ENCODE measurements at places on chromosomes 13 and 19.

DNA sequence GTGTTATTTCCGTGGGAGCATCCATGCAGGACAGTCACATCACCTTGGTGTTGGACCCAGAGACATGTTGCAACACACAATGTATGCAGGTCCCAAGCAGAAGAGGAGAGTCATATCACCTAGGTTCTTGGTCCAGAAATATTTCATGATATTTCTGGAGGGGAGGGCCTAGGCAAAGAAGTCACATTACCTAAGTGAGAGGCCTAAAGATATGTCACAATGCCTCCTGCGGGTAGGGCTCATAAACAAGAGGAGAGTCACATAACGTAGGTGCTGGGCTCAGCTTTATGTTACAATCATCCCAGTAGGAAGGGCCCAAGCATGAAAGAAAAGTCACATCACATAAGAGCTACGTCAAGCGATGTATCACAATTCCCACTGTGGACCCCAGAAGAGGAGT is 10.8 kb upstream of the ZNF724 start:
- DNase-seq = no peak

DNA sequence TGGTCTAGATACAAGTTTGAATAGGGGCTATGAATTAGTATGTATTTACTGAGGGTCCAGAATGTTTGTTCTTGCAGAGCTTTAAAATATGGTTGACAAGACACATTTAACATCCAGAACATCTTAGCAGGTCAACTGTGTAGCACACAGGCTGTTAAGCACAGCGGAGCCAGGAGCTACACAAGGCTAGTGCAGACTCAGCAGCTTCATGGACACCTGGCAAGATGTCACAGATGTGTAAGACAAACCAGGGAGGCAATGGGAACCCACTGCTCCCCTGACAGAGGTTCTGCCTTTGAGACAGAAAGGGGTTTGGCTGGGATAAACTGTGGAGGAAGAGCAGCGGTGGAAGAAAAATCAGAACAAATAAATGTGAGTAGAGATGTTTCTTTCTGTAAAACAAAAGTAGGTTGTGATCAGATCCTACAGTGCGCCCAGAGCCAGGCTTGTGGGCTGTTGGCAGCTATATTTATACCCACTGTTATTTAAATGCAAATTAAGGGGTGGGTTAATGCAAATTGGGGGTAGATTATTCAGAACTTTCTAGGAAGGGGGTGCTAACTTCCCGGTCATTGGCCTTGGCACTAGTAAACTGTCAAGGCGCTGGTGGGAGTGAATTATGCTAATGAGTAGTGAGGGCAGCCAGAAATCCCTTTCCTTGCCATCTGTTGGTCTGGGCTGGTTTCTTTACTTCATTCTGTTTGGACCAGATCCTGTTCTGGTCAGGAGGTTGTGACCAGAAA is 33.0 kb downstream of the MIPEP start:
- DNase-seq = peak; percentile 39

- DNase-seq = no peak
These were observed 6.4 kb upstream of the TBXA2R start for GRCh38 chr19:3612901-3613741.

DNA sequence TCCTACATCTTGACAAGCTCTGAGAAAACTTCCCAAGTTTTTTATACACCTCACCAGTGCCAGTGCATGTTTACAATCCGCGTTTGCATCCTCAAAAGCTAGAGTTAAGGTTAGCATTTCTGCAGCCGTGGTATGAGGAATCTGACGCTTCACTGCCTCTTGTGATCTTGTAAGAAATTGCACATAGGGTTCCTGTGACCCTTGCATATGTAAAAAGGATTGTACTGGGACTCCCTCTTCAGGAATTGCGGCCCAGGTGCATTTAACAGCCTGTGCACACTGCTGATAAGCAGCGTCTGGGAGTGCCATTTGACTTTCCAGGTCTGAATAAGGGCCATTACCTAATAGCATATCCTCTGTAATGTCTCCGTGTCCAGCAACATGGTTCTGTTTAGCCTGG is 15.3 kb downstream of the FPR3 start:
- no peak for DNase-seq

DNA sequence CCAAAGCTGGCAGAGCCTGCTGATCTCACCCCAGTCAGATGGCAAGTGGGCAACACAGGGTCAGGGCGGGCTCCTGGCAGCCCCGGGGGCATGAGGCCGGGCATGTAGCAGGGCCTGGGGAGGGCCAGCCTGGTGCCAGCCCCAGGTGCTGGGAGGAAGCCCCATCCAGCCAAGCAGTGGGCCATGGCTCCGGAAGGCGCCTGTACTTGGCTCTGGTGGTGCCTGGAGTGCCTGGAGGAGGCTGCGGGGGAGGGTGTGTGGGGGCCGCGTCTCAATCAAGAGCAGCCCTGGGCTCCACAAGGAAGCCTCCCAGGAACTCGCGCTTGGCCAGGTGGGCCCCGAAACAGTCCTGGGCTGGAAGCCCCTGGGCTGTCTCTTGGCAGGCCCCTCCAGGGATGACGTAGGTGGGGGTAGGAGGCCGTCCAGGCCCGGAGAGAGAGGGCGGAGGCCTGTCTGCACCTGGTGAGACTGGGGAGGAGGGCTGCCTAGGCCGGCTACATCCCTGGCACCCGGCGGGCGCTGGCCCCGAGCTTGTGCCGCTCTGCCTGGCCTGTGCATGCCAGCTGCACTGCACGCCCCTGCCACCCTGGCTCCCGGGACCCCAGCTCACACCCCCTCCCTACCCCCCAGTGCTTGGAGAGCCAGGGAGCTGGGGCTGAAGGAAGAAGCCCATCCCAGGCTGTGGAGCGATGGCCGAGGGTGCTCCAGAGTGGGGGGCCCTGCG is 45.9 kb downstream of the COMP start:
- no peak for DNase-seq

DNA sequence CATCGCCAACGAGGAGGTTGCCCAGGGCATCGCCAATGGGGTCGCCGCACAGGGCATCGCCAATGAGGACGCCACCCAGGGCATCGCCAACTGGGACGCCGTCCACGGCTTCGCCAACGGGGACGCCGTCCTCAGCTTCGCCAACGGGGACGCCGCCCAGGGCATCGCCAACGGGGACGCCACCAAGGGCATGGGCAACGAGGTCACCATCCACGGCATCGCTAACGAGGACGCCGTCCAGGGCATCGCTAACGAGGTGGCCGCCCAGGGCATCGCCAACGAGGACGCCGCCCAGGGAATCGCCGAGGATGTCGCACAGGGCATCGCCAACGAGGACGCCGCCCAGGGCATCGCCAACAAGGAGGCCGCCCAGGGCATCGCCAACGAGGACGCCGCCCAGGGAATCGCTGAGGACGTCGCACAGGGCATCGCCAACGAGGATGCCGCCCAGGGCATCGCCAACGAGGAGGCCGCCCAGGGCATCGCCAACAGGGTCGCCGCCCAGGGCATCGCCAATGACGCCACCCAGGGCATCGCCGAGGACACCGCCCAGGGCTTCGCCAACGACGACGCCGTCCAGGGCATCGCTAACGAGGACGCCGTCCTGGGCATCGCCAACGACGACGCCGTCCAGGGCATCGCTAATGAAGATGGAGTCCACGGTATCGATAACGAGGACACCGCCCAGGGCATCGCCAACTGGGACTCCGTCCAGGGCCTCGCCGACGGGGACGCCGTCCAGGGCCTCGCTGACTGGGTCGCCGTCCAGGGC is 945.7 kb downstream of the TUBA3C start:
- DNase-seq = no peak

GRCh38 chr19:39083983-39084731 is at the start of gene ACP7:
TSS of gene ACP7 (plus strand) at chr19:39084368. CDS start at chr19:39085270, 902 bp downstream.
- DNase-seq = no peak

GRCh38 chr13:99258946-99259345 is 767 bp upstream of the GPR18 start:
- no peak for DNase-seq

DNA sequence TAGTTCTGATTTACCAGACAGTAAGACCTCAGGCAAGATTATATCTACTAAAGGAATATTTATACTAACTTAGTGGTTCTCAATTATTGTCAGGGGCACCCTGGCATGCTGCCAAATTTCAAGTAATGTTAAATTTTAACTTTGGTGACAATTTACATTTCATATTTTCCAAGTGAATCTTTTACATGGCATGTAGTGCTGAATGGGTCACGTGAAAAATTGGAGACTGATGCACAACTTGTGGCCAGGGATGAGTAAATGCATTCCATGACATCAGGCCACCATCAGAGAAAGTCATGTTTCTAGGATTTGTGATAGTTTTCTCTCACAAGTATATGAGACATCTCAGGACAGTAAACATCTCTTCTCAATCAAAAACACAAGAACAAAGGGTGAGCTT is 202.6 kb upstream of the SOX21 start:
- no peak for DNase-seq
